OCI-LY7 (cell line): ENCODE measurements at places on chromosomes 7 and 10.
A peak's percentile ranks its signal among the peaks of the same experiment; 100 is the strongest.

DNA sequence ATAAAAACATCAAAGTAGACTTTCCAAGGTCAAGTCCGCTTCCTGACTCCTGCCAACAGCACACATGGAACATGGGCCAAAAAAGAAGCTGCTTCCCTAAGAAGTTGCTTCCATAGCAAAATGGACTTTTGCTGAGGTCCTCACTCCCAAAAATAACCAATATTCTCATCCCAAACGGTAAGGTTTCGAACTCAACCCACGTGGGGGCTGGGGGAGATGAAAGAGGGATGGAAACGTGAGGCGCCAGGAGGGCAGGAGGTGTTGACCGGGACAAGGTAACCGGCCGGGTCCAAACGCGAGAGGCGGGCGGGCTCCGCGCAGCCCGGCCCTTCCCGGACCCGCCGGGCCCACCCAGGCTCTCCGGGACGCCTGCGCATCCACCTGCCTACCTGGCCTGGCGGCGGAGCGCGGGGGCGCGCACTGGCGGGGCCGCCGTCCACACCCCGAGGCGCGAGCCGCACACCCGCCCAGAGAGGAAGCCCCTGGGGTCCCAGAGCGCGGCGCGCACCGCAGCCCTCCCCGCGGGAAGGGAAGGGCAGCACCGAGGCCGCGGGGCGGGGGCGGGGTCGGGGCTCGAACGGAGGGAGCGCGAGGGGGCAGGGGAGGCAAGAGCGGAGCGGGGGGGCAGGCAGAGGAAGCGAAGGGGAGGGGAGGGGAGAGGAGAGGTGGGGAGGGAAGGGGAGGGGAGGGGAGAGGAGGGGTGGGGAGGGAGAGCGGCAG, 742 bp downstream of the LMBR1 start:
- peak; percentile 85 for DNase-seq

- DNase-seq = no peak
These were observed 4.4 kb downstream of the CALML3 start for GRCh38 chr10:5528989-5529701.

DNA sequence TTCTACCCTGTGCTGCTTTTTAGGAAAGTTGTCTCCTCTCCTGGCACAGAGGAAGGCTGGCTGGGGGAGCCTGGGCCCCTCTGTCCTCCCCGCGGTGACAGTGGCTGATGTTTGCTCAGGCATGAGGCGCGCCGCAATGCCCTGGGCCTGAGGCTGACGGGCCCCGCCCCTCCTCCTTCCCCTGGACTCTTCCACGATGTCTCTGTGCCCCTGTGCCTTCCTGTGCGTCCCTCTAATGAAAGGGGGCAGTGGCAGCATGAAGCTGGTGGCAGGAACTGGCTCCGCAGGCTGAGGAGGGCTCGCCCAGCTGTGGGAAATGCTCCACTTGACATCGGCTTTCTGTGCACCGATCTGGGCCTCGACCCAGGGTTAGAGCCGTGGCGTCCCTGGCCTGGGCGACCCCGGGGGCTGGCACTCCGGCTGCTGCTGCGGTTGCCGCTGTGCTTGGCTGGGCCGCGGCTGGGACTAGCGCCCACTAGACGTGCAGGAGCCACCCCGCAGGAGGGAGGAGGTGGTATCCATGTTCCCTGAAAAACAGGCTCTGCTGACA, 67.9 kb downstream of the ZNF680 start:
- DNase-seq = no peak

DNA sequence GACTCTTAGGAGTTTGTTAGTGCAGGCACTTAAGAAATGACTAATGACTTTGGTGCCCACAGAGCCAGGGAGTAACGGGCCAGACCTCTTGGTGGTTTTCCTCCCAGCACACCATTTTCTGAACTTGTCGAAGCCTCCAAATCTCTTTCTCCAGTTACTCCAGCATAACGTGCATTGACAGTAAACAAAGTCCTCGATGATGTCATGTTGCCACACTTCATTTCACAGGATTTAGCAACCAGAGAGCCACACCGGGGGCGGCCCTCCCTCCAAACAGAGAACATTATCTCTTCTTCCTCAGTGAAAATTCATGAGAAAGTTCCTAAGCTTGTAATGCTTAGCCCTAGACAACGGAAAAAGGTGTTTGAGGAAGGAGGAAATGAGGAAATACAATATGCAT, 4.0 kb upstream of the SVOPL start:
- no peak for DNase-seq

GRCh38 chr10:45444976-45445898, 71.2 kb downstream of the ALOX5 start:
- DNase-seq = no peak

- DNase-seq = no peak
These were observed 78.4 kb upstream of the LEP start for GRCh38 chr7:128162666-128163065.

DNA sequence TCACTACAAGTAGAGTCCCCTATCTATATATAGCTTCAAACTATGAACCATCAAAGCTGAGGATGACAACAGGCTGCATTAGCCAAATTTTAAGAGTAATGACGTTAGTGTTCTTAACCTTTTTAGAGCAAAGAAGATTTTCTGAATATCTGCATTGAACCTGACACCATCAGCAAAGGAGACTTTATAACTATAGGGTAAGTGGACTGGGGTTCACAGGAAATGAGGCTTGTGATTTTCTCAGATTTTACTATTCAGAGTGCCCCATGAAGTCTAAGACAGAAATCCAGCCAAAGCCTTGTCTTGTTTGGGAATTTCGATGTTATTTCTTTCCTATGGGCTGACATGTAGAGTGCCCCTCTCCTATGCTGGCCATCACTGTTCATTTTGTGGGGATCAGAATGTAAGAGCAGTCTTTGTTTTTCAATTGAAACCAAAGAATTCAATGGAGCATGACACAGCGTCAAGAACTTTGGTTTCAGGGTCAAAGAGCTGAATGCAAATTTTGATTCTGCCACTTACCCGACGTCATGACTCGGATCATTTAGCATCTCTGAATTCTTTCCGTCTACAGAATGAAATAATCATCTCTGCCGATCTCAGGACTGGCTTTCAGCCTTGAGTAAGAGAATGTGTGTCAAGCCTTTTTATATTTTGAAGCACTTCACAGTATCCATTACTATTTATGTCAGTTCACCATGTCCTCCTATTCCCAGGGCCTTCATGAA, 52.7 kb downstream of the DENND11 start:
- DNase-seq = peak; percentile 18

- DNase-seq = no peak
These were observed 95.3 kb downstream of the PARD3 start for GRCh38 chr10:34719746-34720145.

DNA sequence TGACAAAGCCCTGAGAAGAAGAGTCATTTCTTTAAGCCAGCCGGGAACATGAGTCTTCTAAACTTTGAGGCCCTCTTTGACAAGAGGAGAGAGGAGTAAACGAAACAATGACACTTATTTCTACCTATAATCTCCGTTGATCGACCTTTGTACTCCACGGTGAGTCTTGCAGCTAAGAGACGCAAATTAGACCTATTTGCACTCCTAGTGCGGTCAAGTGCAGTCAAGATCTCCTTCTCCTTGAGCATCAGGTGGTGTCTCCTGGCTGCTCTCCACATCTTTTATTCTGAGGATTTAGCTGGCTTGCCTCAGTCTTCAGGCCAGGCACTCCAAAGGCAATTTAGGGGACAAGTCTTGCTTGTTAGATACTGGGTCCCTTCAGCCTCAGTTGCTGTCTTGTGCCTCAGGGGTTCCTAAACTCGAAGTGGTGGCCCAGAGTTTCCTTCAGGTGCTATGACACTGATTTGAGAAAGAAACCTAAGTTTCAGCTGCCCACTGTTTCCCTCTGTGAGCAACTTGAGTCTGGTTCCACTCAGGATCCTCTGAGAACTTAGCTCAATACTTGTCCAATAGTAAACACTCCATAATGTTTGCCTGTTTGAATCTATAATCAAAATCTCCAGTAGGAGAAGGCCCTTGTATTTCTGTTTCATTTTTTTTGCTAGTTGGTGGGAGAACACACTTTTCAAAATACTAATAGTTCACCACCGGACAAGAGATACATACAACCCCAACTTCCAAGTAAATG, 312.9 kb downstream of the RNLS start:
- no peak for DNase-seq

DNA sequence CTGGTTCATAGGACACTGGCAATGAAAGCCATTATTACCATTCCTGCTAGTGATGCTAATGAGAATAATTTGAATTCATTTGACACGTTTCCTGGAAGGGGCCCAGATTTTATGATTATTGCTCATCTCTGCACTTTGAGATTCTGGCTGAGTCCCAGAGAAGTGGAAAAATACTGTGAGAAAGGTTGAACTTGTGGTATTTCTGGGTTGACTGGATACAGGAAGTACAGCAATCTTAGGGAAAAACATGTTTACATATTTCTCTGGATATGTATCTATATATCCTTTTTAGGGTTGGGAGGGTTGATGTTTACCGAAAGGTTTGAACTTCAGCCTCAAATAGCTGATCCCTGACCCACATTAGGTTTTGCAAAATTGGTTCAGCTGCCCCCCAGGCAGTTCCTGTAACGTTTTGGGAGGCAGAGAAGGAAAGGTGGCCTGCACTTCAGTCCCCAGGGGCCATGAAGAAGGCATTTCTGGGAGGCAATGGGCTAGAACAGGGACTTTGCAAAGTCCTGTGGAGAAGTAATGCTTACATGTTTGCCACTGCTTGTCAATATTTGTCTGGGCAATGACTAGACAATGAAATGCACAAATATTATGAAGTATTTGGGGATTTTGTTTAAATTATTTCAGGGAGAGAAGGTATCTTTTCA, 253.7 kb upstream of the PITRM1 start:
- DNase-seq = no peak

- peak; percentile 80 for DNase-seq
These were observed 1.9 kb downstream of the ACSL5 start for GRCh38 chr10:112375721-112376395.

GRCh38 chr7:25926891-25927625, 224.9 kb upstream of the NFE2L3 start:
- no peak for DNase-seq

- no peak for DNase-seq
These were observed 337.0 kb downstream of the CRPPA start for GRCh38 chr7:16084370-16084769.

- no peak for DNase-seq
These were observed 63.8 kb downstream of the TASOR2 start for GRCh38 chr10:5748394-5748803.

GRCh38 chr10:60604342-60604741, 173.9 kb upstream of the CDK1 start:
- no peak for DNase-seq

- DNase-seq = peak; percentile 48
These were observed 47.4 kb upstream of the PRKAR1B start for GRCh38 chr7:774161-775109.

DNA sequence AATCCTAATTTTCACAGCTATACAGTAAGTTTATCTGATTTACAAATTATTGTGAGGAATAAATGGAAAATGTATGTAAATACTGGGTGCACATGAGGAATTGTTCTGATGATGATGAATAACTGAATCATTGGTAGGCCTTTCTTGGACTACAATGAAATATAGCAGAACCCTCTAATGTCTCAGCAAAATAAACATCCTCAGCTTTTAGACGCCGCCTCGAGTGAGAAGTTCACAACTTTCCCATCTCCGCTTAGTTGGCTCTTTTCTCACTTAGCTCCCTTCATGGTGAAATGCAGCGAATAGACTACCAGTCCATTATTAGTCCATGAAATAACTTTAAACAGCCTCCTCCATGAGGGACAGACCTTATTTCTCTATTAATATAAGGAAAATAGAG, 182.3 kb downstream of the BICC1 start:
- no peak for DNase-seq

GRCh38 chr10:43076876-43077420, at the start of gene RET:
TSS of gene RET (plus strand) at chr10:43077069. CDS start at chr10:43077259, 190 bp downstream.
- DNase-seq = no peak

GRCh38 chr7:36084485-36085091, 68.5 kb upstream of the EEPD1 start:
- DNase-seq = no peak

- no peak for DNase-seq
These were observed 12.1 kb downstream of the GALNTL5 start for GRCh38 chr7:151968357-151968756.

DNA sequence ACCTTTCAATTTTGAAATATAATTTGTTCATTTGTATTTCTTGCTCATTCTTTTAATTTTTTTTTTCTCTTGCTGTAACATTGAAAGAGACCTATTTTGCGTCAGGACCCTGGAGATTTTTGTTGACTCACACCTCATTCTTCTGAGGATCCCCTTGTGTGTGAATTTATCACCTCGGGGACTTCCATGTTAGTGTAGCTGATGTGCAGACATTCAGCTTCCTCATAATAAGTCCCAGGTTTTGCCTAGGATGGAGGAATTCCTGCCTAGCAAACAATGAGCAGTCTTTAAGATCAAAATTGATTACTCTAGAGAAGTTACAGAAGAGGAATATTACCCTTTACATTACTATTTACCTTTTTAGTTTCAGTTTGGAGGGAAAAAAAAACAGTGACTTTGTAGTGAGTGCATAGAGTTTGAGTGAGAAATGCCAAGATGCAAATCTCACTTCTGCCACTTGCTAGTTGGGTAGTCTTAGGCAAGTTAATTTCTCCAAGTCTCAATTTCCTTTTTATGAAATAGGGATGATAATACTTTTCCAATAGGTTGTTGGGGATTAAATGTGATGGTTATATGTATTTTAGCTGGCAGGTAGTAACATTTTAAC, 14.3 kb downstream of the TES start:
- DNase-seq = no peak

DNA sequence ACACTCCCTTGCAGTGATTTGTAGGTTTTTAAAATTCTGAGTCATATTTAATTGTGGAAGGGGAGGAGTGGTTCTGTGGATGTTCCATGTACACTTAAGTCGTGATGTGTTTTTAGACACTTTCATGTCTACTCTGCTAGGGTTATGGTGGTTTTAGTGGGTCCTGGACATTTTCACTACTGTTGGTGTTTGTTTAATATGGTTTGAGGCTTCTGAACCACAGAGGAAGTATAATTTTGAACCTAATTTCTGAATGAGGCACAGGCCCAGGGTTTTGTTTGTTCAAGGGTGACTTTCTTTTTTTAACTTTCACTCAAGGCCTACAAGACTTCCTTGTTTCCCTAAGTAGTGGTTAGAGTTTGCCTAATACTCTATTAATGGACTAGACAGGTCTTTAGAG, 13.3 kb downstream of the SLC26A5 start:
- no peak for DNase-seq

GRCh38 chr10:78516236-78516635, 482.6 kb downstream of the RPS24 start:
- no peak for DNase-seq

- no peak for DNase-seq
These were observed 557.6 kb upstream of the GALNT17 start for GRCh38 chr7:70574314-70574834.
